Ovary (tissue), 10 donors: ENCODE measurements at places on chromosomes 5 and 9.

- no peak for DNase-seq
Measured at GRCh38 chr5:180323160-180323559, 30.0 kb downstream of the GFPT2 start.

- DNase-seq: no peak
Measured at GRCh38 chr5:64462391-64462790, 43.4 kb upstream of the RGS7BP start.

GRCh38 chr9:131045300-131046092 lies 36.5 kb downstream of the LAMC3 start:
- no peak for DNase-seq

DNA sequence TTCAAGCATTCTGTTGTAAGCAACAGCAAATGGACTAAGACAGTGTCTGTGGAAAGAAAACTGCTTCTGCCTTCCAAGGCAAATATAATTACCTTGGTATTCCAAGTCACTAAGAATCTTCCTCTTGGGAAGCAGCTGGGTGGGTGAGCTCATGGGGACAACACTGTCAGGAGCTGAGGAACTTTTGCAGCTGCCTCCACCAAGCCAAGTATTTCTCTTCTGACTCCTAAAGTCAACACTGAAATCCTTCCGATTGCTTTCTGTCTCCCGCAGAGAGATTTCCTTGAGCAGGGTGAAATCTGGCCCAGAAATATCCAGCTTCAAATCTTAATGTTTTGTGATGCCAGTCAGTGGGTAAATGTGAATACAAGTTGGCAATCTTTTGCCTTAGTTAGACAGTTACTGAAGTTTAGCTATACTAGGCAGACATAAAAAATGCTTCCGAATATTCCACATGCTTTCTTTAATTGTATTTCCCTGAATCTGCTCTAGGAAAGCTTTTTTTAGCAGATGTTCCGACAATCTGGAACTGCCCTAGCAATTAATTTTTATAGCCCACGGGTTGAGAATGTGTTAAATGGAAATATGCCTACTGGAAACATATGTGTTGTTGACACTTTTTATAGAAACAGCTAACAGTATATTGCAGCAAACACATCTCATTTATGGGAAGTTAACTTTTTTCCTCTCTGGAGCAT lies 369.9 kb upstream of the DAB2 start:
- no peak for DNase-seq

DNA sequence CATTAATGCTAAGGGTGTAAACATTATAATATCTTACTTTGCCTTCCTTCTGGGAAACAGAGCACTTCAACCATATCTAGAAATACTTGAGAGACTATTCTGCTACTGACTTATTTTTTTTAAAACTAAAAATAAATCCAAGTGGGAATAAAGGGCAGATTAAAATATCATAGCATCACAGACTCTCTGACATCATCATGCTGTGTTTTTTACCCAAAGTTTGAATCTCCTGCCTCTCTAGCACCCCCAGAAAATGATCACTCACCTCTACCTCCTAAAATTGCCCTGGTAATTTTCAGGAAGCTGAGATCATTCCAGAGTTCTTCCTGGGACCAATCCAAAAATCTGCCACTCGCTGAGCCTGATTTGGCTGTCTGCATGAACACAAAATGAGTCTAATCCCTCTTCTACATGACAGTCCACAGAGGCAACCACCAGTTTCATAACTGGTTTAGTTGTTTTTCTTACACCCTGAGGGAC lies 813.8 kb upstream of the DMAC1 start:
- DNase-seq: no peak

- DNase-seq: no peak
Measured at GRCh38 chr5:133779828-133780475, 167.6 kb upstream of the FSTL4 start.

GRCh38 chr9:75156858-75157257 lies 68.5 kb downstream of the OSTF1 start:
- no peak for DNase-seq

- no peak for DNase-seq
Measured at GRCh38 chr9:77820293-77820954, 172.3 kb upstream of the GNA14 start.

GRCh38 chr5:157456301-157456700 lies 3.7 kb upstream of the NIPAL4 start:
- DNase-seq: no peak

GRCh38 chr5:34570721-34571676 lies 85.1 kb upstream of the RAI14 start:
- DNase-seq: no peak

- DNase-seq: no peak
Measured at GRCh38 chr9:130658893-130659698, 5.3 kb upstream of the PRDM12 start.

DNA sequence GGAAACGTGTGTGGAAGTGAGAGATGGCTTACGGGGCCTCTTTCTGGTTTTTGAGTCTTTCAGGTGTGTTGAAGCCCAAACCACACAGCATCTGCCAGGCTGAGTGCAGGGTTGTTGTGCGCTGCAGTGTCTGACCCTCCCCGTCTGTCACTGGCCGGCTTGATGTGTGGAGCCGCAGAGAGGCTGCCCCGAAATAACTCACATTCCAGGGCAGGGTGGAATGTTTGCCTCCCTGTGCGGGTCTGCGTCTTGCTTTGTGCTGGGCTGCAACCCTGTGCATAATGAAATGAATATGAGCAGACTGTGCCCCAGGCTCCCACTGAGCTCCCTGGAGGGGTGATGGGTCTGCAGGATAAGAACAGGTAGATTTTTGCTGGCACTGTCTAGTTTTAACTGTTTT lies 9.9 kb upstream of the PLEKHG4B start:
- no peak for DNase-seq

GRCh38 chr9:131296460-131296859 lies 6.9 kb downstream of the PLPP7 start:
- no peak for DNase-seq

- DNase-seq: no peak
Measured at GRCh38 chr5:16615741-16616535, 859 bp downstream of the RETREG1 start.

DNA sequence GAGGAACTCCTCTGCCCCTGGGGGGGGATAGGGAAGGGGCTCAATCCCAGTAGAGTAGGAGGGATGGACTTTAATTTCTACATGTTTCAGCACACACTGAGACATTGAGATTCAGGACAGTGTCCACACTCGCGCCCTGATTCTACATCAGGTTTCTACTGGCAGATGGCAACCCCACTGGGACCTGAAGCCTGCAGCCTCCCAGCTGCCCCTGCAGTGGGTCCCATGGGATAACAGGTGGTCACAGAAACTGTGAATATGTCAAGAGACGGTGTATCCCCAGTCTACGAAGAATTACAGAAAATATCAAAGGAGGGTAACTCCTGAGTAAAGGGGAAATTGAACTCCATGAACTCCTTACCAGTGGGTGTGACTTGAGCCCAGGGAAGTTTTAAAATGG lies 2.4 kb upstream of the TERT start:
- no peak for DNase-seq

- DNase-seq: no peak
Measured at GRCh38 chr5:35478856-35479682, 138.6 kb upstream of the SPEF2 start.

GRCh38 chr5:162256711-162257110 lies 189.1 kb downstream of the GABRG2 start:
- no peak for DNase-seq

GRCh38 chr5:178468196-178468685 lies 122.0 kb downstream of the COL23A1 start:
- DNase-seq: no peak

DNA sequence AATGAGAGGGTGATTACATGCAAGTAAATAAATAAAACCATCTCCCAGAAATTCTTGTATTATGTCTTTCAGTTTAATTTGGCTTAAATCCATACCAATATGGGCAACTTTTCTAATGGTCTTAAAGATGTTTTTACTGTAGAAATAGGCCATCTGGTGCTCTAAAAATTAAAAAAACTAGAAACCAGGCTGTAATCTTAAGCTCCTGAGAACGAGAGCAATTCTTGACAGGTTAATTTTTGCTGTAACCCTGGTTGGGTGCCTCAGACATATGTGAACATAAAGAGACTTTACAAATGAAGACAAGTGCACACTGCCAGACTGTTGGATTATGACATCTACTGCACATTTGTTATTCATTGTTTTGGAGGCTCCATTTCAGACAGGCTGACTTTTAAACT lies 246.8 kb upstream of the DAB2 start:
- no peak for DNase-seq

GRCh38 chr9:104915753-104916152 lies 12.2 kb downstream of the ABCA1 start:
- no peak for DNase-seq

- no peak for DNase-seq
Measured at GRCh38 chr9:124439086-124439485, 11.2 kb upstream of the ADGRD2 start.

GRCh38 chr9:104974053-104974962 lies 46.4 kb upstream of the ABCA1 start:
- DNase-seq: no peak

DNA sequence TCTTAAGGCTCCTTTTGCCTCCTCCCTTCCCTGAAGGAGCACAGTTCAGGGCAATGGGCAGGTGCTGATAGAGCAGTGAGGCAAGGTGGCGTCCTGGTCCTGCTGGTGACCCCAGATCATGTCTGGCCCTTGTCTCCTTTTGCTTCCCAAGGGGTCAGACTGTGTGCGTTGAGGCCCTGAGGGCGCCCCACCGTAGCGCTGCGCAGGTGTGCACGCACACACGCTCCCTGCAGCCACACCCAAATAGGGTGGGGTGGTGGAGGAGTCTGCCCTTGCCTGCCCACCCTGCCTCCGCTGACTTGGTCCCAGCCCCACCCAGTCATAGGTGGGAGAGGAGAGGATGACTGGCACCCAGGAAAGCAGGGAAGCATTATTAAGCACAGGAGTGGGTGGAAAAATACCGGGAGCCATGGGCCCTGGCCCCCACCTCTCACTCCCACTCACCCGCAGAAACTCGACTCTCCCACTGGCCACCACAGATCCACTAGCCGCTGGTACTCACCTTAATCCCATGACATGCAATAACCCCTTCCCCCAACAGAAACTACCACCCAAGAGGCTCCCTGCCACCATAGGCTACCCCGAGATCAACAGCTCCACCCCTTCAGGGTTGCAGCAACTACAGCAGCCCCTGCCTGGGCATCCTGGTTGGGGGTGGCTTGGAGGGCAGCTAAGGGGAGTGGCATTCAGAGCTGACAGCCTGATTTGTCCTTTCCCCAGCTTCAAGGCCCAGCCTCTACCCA lies 16.7 kb downstream of the PDLIM4 start:
- no peak for DNase-seq

GRCh38 chr5:52748590-52748989 lies 39.1 kb upstream of the ITGA1 start:
- no peak for DNase-seq

GRCh38 chr5:31786090-31786631 lies 147.2 kb downstream of the PDZD2 start:
- DNase-seq: no peak

DNA sequence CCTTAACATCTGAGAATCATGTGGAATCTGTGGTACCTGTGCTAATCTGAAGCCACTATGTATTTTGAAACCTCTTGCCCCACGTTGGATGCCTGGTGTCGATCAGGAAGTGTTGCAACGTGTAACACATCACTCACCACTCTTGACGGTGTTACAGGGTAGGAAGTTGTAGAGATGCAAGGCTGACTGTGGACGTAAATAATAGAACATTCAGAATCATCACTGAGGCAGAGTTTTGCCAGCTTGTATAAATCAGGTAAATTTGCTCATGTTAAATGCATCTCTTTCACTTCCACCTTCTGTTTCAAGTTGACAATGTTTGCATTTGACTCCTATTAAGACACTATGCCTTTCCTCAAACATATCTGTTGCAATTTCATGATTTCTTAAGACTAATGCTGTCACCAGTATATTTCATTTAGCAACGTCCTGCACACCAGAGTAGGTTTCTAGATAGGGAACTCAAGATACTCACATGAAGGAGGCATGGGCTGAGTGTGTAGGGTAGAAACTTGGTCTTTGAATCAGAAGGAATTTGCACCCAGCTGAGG lies 38.1 kb downstream of the BASP1 start:
- no peak for DNase-seq

DNA sequence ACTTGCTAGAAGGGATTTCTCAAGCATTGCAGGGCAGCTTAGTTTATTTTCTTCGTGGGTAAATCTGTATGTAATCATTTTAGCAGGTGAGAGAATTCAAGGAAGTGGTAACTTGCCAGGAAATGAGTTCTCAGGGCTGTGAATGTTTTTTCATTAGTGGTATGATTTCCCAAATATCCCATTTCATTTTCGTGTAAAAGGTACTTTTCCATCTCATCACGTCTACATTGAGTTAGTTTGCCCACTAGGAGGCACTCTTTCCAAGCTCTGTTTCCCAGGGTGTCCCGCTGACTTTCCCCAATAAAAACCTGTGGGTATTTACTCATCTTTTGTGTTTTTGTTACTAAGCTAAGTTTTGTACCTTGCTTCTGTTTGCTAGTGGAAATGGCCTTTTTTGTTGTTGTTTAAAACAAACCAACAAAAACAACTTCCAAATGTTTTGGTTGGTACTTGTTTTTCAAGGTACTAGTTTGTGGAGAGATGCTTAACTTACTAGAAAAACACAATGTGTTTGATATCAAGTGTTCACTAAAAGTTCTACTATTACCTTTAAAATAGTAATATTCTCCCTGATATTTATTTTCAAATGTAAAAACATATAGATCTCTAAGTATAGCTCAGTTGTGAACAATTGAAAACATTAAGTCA lies 373.6 kb downstream of the ADGRV1 start:
- DNase-seq: peak; percentile 50

GRCh38 chr5:147949711-147950573 lies 43.6 kb upstream of the C5orf46 start:
- no peak for DNase-seq

DNA sequence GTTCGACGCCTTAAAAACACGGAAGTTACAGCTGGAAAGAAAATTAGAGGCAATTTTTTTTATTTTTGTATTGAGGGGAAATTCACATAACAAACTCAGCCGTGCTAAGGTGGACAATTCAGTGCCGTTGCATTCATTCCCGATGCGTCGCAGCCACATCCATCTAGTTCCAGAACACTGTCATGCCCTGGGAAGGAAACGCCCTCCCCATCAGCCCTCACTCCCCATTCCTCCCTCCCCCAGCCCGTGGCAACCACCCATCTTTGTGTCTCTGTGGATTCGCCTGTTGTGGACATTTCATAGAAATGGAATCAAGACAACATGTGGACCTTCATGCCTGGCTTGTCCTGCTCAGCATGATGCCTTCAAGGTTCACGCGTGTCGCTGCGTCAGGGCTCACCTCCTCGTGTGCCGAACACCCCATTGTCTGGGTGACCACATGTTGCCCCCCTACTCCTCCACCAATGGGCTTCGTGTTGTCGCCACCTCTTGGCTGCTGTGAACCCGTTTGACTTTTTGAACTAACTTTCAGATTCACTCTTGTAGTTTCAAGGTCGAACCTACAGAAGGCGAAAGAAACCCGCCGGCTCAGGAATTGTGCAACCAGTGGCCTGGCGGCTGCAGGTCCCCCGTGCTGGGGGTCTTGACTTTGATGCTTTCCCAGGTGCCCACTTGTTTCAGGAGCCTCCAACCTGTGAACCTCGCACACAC lies 17.4 kb upstream of the CAMSAP1 start:
- DNase-seq: no peak

GRCh38 chr5:50978924-50979323 lies 312.5 kb downstream of the PARP8 start:
- DNase-seq: no peak
